Stimulated activated CD4-positive, alpha-beta T cell treated with anti-CD3 and anti-CD28 coated beads, Interleukin-1b, Interleukin-23, amount 100 ng/mL, for 48 hours (primary cell): ENCODE measurements at places on chromosomes 6 and 20.

DNA sequence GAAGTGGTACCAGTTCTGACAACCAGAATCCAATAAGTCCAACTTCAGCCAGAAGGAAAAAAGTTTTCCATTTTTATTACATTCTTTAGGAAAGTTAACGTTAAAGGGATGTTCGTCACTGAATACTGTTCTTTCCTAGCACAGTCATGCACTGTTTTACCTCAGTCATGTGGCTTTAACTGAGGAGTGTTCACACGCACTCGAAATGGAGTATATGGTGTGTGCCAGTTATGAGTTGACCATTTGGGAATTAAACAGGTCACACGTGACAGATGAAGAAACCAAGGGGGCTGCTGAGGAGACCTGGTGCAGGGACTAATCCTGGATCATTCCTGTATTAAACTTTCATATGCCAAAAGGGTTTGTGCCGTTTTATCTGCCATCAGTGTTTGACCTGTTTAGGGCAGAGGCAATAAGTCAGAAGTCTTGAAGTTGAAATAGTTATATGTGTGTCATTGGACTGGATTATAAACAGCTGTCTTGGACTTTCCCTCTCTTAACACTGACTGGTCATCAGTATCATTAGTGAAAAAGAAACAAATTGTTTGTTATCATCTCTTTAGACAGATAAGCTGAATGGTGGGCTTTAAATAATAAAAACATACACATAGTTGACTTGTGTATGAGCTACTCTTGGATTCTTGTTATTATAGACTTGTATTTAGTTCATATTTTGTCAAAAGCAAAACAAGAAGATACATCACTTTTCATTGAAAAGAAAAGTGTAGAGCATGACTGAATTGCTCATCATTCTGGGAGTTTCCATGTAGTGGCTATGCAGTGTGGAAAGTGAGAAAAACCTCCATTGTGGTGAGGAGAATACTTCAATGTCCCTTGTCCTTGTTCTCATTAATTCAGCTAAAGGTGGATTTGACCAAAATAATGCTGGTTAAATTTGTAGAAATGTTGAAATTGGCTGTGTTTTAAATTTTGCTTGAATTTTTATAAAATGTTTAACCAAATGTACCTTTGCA lies 123.5 kb upstream of the SAMD5 start:
- no peak for DNase-seq

DNA sequence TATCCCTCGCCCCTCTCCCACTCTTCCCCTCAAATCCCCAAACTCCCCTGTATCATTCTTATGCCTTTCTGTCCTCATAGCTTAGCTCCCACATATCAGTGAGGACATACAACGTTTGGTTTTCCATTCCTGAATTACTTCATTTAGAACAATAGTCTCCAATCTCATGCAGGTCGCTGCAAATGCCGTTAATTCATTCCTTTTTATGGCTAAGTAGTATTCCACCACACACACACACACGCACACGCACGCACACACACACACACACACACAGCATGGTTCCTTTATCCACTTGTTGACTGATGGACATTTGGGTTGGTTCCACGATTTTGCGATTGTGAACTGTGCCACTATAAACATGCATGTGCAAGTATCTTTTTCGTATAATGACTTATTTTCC lies 112.7 kb downstream of the KIF13A start:
- DNase-seq = no peak

DNA sequence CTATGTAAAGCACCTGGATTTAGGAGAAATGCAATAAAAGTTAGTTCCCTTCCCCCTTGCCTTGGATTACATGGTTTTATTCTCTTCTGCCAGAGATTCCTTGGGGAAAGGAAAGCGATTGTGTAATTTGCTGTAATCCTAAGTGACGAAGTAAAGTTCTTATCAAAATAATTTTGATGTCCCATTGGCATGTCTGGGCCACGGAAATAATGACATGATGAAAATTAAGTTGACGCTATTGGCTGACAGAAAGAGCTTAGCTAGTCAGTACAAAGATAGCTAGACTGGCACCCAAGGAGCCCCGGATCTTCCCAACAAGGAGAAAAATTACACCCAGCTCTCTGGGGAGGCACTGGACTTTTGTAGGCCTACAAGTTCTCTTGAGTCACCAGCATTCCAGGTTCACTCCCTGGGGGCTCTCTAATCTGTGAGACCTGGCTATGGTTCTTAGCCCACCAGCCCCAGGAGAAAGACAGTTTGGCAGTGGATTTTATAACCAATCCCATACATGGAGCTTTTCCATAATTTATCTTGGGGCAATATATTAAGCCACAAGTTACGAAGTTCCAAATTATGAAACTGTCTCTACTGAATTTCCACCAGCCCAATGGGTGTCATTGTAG lies 59.9 kb downstream of the FOXA2 start:
- no peak for DNase-seq

DNA sequence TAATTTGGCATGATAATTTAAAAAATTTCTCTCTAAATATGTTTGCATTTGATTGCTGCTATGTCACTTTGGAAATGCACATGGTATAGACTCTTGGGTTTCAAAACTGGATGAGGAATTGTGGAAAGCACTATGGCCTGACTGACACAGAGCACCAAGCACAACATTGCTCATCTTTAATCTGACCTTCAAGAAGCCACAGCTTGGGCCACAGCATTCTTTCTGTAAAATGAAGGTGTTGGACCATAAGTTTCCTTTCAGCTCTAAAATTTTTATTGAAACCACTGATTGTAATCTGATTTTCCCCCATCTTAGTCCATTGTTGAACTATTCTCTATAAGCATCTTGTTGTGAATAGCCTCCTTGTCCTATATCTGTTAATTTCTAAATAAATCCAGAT lies 41.0 kb downstream of the QKI start:
- DNase-seq = no peak

DNA sequence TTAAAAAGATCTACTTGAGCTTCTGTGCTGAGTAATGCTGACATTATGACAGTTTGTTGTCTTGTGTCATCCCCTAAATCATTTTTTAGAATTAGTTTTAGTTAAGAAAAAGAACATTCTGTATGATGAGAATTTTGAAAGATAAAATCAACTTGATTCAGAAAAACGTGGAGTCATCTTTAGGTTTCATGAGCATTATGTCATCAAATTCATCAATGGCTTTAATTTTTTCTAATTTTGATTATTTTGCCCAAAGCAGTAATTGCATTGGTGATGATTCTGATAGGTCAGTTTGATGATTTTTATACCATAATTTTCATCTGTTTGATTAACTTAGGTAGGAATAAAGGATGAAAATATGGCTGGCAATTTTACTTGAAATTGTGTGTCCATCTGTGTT lies 26.6 kb upstream of the ADGRF4 start:
- no peak for DNase-seq
